Foreskin keratinocyte (primary cell): ENCODE measurements at places on chromosomes 16 and 17.
A peak's percentile ranks its signal among the peaks of the same experiment; 100 is the strongest.

- peak; percentile 90 for DNase-seq
Observed at GRCh38 chr17:28347261-28347891, 10.0 kb downstream of the POLDIP2 start.

- DNase-seq: no peak
Observed at GRCh38 chr17:47741109-47741792, 8.2 kb downstream of the TBX21 start.

DNA sequence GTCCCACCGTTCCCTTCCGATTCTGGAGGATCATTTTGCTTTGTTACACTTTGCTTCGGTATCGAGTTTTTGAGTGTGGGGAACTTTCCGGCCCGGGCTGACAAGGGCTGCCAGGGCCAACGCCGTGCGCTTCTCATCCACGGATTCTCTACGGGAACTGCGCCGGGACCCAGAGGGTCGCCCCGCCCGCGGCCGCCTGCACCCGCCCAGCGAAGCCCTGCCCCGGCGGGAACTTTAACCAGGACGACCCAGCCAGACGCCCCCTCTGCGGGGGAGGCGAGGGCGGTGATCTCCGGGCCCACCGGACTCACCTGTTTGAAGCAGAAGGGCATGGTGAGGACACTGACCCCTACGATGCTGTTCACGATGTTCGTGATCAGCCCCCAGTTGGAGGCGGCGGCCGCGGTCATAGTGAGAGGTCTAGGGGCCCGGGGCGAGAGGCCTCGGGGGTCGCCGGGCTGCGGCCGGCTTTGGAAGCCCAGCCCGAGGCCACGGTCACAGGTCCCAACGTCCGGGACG is 536 bp downstream of the SLC38A10 start:
- DNase-seq: no peak

DNA sequence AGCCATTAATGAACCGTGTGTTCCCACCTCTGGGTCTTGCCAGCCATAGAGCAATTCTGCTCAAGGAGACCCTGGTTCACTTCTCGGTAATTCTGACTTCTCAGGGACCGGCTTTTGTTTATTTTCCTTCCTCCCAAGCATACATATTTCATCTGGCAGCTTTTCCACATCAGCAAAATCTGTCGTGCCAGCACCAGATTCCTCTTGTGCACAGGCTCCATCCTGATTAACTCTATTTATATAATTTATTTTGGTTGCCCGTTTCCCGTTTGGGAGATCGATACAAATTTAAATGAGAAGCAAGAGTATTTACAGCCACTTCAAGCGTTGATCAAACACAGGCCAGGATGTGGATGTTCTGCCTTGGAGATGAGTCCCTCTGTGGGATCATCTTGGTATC is 161.9 kb upstream of the XYLT1 start:
- DNase-seq: no peak

- peak; percentile 9 for DNase-seq
Observed at GRCh38 chr16:19223235-19224170, 55.5 kb downstream of the SYT17 start.

- no peak for DNase-seq
Observed at GRCh38 chr16:14489460-14489859, 140.6 kb downstream of the PARN start.

- no peak for DNase-seq
Observed at GRCh38 chr17:49978501-49978900, 9.5 kb downstream of the DLX4 start.

- DNase-seq: no peak
Observed at GRCh38 chr17:62147284-62147683, 82.2 kb upstream of the MED13 start.

DNA sequence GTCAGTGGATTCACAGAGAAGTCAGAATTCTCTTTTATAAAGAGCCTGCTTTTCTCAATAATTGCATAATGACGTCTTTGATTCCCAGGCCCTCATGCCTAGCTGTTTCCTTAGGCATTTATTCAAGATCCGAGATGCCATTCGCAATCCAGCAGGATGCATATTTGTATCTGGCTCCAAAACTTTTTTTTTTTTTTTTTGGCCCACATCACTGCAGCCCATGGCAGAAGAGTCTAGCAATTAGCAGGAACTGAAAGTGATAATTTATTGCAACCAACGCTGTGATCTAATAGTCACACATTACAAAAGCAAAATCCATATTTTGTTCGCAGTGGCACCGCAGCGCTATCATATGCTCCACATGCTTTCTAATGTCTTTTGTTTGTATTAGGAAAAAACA is 503.4 kb downstream of the MAF start:
- no peak for DNase-seq

GRCh38 chr17:32520104-32520701 is 33.4 kb downstream of the CDK5R1 start:
- DNase-seq: no peak

GRCh38 chr16:10228779-10229178 is 46.6 kb upstream of the GRIN2A start:
- peak; percentile 10 for DNase-seq

- DNase-seq: no peak
Observed at GRCh38 chr17:13426991-13427390, 174.7 kb downstream of the HS3ST3A1 start.

DNA sequence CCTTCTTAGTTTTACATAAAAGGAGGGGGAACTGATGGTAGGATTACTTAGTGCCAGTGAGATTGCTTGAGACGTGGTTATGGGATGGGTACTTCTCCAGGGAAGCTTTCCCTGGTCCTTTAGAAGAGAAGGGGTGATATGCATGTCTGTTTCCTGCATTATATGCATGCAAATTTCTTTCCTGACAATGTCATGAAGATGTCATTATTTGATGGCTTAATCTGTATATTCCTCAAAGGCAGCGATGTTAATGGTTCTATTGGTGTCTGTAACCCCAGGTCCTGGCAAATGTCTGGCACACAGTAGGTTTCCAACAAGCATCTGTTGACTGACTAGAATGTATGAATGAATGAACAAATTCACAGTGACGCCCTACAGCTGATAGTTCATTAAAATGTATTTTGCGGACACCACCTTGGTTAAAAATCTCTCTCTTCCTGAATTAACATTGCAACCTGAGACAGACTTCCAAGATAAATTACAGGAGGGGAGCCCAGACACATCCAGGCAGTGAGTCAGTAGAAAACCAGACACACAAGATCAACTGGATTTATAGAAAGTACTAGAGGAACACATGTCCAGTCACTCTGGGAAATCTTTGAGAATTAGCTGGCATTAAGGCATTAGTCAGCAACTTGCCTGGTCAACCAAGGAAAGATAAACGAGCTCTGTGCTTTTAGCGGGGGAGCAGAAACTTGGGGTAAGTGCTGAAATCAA is 293.4 kb downstream of the XYLT1 start:
- peak; percentile 88 for DNase-seq

- DNase-seq: no peak
Observed at GRCh38 chr16:86826941-86827340, 248.6 kb downstream of the FOXL1 start.

GRCh38 chr17:38715216-38715943 is 10.3 kb downstream of the MLLT6 start:
- DNase-seq: no peak

GRCh38 chr17:39244016-39244599 is 18.4 kb upstream of the STAC2 start:
- DNase-seq: no peak

- DNase-seq: no peak
Observed at GRCh38 chr17:57502811-57503241, 242.3 kb downstream of the CCDC182 start.

GRCh38 chr16:51431517-51432241 is 280.6 kb upstream of the SALL1 start:
- DNase-seq: peak; percentile 87

GRCh38 chr17:6110088-6110487 is 39.9 kb downstream of the WSCD1 start:
- DNase-seq: no peak

GRCh38 chr16:82625066-82625968 is 1.5 kb upstream of the CDH13 start:
- DNase-seq: no peak

DNA sequence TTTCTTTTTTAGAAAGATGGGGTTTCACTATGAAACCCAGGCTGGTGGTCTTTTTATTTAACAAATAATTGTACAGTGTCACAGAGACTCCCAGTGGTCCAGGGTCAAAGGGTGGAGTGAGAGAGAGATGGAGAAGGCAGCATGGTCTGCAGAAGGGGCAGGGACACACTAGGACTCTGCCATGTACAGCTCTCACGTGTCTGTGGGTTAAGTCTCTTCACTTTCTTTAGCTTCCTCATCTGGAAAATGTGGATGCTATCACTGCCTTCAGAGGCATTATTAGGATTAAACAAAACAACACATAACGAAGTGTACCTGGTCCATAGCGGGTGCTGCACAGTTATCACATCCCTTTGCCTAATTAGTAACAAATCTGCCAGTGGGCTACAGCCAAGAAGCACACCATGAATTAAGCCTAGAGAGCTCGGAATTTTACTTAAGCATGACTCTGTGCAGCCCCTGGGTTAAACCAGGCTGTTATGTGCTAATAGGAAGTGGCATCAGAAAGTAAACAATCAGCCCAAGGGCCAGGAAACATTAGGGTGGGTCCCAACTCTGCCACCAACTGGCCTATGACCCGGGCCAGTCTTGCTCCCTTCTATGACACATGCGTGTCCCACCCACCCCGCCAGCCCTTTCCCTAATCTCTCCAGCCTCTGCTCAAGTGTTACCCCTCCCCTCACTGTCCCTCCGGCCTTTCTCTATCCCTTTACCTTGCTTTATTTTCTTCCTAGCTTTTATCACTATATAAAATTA is 13.9 kb downstream of the TOP3A start:
- DNase-seq: no peak

- DNase-seq: no peak
Observed at GRCh38 chr16:5175266-5175665, 77.7 kb upstream of the EEF2KMT start.

- DNase-seq: no peak
Observed at GRCh38 chr17:77450742-77451244, 310.0 kb downstream of the SEC14L1 start.

GRCh38 chr16:74216319-74216718 is 80.3 kb upstream of the PSMD7 start:
- peak; percentile 39 for DNase-seq

DNA sequence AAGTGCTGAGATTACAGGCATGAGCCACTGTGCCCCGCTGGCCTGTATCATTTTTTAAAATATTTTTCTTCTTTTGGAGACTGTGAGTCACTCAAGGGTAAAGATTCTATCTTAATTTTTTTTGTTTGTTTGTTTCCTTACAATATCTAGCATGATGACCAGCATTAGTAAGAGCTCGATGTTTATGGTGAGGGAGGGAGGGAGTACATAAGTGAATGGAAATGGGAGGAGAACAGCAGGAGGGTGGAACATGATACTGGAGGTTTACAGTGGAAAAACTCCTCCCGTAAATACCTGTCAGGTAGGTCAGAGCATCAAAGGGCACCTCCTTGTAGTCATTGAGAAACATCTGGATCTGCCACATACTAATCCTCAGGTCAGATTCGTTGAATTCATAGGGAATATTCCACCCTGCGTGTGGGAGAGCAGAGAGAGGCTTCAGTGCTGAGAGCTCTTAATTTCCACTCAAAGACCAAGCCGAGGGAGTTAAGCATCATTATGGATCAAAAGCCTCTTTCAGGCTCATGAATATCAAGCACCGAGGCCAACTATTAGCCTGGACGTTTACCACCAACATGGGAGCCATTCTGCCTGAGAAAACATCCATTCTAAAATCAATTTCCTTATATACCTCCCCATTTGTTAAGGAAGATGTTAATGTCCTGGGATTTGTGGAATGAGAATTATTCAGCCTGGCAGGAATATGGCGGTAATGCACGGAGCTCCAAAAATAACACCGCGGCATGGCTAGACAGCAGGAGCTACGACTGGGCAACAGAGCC is 51.8 kb downstream of the LYRM1 start:
- peak; percentile 45 for DNase-seq

- DNase-seq: no peak
Observed at GRCh38 chr17:81710514-81711308, 1.4 kb upstream of the SLC25A10 start.

GRCh38 chr16:87729266-87729954 is 36.4 kb downstream of the KLHDC4 start:
- no peak for DNase-seq

DNA sequence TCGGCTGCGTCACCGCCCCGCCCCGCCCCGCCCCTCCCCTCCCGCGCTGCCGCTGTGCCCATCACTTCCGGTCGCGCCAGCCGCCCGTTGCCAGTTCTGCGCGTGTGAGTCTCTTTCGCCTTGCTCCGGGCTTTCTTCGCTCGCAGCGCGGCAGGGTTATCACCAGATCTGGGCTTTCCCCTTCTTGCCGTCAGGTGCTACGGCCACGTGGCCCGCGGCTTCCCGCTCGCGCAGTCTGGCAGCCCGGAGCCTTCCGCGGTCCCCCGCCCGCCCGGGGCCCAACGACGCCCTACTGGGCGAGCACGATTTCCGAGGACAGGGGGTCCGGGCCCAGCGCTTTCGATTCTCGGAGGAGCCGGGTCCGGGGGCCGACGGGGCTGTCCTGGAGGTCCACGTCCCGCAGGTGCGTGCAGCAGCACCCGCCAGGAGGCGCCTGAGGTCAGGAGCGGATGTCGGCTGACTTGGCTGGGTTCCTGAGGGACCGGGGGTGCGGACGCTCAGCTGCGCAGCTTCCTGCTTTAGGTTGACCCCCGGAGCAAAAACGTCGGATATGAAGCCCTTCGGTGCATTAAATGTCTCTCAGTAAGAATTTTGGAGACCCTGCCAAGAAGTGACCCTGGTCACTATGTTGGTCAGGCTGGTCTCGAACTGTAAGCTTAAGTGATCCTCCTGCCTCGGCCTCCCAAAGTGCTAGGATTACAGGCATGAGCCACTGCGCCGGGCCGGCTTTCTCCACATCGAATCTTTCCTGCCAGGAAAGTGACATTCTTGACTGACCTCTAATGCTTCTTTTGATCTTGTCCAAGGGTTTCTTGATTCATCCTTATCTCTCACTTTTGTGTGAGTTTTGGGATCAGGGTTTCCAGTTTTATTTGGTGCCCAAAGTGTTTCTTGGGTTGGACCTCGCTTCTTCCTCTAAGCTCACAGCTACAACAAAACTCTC is at the start of gene METTL23:
METTL23 (plus strand) TSS at position 64 of the 943 bp plus-strand sequence. CDS start 2,872 bp downstream, outside the sequence.
- DNase-seq: no peak

DNA sequence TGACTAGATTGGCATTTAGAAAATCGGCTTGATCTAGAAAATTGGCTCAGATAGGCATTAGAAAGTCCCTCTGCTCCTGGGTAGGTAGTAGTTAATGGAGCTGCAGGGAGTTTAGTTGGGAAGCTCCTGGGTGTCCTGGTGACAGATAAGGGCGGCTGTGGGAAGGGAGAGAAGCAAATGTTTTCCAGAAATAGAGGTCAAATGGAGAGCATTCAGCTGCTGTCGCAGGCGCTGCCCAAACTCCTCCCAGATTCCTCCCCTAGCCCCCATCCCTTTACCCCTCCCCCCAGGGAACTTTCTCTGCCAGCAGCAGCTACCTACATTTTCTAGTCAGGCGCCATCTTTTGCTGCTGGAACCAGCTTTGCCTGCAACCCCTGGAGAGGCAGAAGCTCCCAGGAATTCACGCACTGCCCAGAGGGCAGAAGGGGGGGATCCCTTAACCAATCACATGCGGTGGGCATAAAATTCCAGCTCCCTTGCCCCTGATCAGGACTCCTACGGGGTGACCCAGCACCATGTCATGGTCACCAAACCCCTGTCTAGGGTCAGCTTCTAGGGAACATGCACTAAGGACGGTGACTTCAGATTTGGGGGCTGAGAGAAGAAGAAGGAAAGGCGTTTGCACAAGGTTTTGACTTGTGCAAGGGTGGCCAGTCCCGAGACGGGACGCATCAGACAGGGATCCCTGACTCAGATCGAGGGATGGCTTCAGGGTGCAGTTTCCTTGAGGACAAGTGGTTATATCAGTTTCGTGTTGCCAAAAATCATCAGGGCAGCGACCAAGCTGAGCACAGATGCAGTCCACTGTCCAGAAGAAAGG is 43.8 kb downstream of the SOCS1 start:
- DNase-seq: no peak

GRCh38 chr17:37089956-37090355 is 141.2 kb downstream of the AATF start:
- no peak for DNase-seq
